ENCODE measurements at places on chromosomes 16 and 17.

DNA sequence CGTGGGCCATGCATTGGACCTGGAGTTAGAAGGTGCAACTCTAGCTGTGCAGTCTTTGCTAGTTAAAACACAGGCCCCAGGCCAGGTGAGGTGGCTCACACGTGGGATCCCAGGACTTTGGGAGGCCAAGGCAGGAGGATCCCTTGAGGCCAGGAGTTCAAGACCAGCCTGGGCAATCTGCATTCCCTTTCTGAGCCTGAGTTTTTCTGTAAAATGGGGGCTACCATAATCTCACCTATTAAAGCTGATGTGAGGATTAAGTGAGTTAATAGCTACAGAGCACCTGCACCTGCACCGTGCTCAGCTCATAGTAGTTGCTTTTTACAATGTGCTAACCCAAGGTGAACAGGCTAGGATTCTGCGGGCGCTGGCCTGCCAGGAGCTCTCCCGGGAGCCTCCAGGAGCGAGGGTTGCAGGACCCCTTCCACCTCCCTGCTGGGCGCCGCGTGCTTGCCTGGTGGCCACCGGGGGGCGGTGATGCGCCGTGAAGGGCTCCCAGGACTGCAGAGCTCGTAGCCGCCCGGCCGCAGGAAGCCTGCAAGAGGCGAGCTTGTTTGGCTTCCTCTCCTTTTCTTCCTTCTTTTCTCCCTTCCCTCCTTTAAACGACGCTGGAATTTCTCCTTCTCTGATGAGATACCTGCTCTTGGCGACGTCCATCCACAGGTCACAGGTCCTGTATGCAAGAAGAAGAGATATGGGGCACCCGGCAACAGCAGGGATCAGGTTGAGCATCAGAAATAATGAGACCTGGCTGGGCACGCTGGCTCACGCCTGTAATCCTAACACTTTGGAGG is 51.3 kb downstream of the ZFP90 start:
- peak; percentile 72 for DNase-seq

GRCh38 chr17:3007651-3008121 is 55.7 kb downstream of the OR1D5 start:
- DNase-seq = no peak

DNA sequence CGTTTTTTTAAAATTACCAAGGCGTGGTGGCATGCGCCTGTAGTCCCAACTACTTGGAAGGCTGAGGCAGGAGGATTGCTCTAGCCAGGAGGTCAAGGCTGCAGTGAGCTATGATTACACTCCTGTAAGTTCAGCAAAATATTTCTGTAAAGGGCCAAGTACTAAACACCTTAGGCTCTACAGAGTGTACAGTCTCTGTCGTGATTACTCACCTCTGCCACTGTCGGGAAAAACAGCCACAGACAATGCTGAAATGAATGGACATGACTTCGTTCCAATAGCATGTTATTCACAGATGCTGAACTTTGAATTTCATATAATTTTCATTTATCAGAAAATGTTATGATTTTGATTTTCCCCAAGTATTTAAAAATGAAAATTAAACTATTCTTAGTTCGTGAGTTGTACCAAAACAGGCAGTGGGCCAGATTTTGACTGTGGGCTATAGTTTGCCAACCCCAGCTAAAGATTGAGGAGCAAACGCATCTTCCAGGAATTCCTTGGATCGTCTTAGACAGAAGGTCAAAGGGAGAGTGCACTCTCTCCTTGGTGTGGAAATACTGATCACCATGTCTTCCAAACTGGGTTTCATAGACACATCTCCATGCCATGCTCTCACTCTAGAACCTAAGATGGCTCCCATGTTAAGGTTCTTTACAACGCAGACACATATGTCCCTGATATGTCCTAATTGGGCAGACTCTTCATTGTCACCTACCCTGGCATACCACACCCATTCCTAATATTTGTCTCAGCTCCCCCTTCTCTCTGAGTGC is 89.5 kb downstream of the MARF1 start:
- no peak for DNase-seq

DNA sequence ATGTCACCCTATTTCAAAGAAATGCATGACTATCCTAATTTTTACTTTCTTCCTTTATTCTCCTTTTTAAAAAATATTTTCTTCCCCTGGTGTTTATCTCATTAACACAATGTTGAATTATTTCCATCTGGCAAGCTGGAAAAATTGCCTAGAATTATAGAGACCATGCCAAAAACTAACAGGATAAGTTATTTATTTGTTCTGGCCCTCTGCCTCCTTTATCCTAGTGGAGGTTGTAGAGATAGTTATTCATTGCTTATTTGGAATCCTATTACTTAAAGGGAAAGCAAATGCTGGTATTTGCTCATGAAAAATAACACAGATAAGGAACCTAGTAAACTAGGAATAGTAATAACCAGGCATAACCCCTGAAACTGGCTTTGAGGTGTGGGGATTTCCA is 684.9 kb upstream of the KIF2B start:
- DNase-seq = no peak

- DNase-seq = no peak
Observed at GRCh38 chr17:79561486-79562133, 49.2 kb downstream of the RBFOX3 start.

DNA sequence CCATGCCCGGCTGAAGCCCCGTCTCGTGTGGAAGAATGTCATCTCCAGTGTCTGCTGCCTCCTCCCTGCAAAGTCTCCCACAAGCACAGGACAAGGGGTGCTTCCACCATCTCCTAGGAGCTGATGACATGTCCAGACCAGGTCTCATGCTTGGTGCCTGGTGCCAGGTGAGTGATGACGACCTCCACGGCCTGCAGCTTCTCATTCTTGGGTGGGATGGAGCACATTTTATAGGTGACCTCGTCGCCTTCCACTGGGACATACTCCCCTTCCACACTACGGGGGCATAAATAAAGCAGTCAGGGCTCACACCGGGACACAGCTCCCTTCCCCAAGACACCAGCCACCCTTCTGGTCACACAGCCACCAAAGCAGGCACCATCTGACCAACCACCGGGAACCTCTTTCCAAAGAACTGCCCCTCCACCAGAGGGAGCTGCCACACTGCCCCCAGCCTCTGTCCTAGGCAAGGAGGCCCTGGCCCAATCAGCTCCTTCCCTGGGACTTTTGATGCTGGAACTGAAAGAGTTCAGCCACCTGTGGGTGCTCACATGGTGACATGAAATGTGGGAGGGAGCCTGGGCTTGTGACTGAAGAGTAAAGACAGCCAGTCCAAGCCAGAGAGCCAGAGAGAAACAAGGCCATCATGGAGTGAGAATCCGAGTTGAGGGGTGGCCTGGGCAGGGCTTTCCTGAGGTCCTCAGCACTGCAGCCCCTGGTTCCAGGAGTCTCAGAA is 13.6 kb downstream of the CARHSP1 start:
- DNase-seq = no peak

GRCh38 chr17:38663125-38663751 is 11.5 kb downstream of the EPOP start:
- DNase-seq = peak; percentile 84

DNA sequence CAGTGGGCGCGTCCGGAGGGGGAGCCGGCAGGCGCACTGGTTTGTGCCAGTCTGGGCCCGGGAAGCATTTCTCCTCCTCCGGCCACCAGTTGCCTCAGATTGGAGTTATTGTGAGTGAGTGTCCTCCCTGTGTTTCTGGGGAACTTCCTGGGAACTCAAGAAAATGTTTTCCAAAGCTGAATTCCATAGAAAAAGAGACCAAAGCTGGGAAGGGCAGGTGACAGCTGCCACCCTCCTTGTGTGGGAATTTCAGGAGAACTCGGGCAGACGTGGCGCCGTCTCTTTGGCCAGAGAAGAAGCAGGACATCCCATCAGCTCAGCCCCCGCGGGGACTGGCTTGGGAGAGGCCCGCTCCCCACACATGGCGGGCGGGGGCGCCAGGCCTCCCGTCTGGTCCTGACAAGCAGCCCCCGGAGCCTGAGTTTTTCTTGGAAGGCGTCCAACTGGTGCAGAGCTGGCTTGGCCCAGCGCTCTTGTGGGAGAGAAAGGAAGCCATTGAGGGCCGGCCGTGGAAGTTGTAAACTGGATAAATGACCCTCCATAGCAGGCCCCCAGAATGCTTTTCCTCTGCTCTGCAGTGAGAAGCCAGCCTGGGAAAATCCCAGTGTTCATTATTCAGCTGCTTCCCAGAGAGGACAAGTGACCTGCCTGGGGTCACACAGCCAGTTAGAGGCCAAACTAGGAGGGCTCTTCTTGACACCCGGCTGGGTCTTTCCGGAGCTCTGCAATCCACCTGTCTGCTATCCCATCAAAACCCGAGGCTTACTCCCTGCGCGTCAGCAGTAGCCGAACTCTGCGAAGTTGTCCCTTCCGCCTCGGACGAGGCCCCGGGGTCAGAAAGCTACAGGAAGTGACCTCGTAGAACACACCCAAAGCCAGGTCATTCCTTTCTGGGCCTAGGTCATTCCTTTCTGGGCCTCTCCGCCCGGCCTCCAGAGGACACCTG is 39.2 kb upstream of the GSE1 start:
- no peak for DNase-seq

- no peak for DNase-seq
Observed at GRCh38 chr16:71276589-71277334, 12.4 kb downstream of the CMTR2 start.

GRCh38 chr16:25690552-25691143 is 1.1 kb upstream of the HS3ST4 start:
- DNase-seq = no peak

GRCh38 chr16:87006021-87006420 is 311.2 kb downstream of the C16orf95 start:
- no peak for DNase-seq

- DNase-seq = no peak
Observed at GRCh38 chr17:61291451-61292285, 108.0 kb upstream of the TBX2 start.

All from GM12865 (cell line).